ENCODE measurements at places on chromosomes 6 and 20.

DNA sequence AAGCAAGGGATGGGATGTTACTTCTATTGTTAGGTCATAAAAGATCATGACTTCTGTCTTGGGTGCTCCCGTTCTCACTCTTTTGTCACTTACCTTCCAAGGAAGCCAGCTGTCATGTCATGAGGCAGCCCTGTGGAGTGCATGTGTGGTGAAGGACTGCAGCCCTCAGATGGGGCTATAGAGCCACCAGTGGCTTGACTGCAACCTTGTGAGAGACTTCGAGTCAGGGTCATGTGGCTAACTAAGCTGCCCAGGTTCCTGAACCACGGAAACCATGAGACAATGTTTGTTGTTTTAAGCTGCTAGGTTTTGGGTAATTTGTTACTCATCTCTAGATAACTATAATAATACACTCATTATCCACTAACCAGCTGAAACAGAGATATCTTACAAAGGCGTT lies 477.1 kb downstream of the BTBD3 start:
- DNase-seq = peak; percentile 17

DNA sequence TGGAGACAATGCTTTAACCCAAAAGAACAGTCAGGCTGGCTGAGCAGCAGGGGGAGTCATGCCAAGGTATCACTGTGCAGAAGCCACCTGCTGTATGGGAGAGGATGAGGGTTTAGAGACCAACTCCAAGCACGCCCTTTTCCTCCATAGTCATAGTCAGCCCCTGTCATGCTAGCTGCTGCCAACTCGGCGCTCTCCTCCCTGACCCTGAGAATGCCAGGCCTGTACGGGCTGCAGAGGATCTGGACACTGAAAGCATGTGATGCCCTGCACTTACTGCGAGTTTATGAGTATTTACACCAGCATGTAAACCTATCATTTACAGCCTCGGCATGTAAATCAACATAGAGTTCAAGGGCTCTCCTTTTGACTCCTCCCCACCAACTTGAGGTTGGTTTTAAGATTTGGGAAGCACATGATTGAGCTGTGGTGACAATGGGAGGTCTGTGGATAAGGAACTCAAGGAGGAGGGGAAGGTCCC lies 11.7 kb upstream of the SCUBE3 start:
- DNase-seq = no peak

DNA sequence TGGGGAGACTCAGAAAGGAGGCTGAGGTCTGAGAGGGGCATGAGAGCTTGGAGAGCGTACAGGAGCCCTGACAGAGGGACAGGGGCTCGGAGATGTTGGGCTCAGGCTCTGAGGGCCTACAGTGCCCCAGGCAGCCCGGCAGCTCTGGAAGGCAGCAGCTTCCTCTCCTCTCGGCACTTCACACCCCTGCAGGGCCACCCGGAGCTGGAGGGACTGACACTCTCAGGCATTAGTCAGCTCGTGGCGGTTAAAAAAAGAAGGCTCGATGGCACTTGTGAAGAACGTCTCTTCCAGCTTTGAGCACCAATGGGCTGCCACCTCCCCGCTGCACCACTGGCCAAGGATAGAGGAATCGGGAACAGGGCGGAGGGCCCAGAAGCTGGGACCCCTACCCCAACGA lies 62.6 kb upstream of the SIRPA start:
- no peak for DNase-seq

GRCh38 chr6:89494131-89494793 lies 61.3 kb downstream of the ANKRD6 start:
- no peak for DNase-seq

DNA sequence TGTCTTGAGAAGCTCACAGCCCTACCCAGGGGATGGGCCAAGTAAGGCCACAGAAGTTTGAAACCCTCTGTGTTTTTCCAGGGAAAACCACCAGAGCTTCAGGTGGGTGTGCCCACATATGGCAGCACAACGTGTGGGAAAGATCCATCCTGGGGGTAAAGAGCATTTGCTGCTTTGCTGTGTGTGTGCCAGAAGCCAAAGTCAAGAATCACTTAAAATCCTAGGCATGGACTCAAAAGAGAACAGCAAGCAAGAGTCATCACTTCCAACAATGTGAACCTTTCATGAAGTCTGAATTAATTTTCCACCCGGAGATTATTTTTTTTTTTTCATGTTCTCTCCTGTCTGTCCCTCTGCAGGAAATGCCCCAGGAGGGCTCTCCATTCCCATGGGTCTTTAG lies 308.2 kb upstream of the SGK1 start:
- no peak for DNase-seq
